ENCODE measurements at places on chromosomes 6 and 20. TPM values are rescaled to one million over a fixed set of nuclear protein-coding genes. Genes with fewer than 3 reads are reported as not detected.

Gene BPI
- not detected for total RNA-seq

Gene CAGE1
- total RNA-seq: not detected

Gene CLIC5
- total RNA-seq: 0.45 TPM

DNA sequence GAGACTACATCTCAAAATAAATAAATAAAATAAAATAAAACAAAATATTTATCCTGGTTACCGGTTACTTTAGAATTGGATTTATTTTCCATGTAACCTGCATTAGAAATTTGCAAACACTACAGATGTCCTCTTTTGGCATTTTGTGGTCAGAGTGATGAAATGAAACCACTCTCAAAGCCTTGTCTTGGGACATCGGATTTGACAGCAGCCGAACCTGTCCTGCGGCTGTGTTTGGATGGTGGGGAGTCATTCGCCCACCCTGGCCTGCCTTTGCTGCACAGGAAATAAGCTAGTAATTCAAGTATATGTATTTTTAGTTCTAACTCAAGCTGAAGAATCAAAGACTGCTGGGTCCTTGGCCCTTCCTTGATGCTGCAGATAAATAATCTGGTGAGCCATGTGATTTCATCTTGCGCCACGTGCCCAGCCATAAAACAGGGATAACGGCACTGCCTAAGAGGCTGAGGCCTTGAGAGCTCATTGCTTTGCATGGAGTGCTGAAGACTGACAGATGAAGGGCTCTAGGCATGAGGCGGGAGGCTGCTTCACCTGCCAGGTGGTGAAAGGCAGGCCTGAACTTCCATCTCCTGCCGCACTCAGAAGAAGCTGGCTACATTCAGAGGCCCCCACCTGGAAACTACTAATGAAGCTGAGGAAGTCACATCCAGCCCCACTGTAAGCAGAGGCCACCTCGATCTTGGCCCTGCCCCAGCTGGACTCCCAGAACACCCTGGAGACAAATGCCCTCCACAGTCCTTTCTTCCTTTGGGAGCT, 76.9 kb downstream of the NOL4L start:
- no peak overlapping the region for H3K27ac ChIP-seq
- H3K27me3 ChIP-seq: no peaks in the 10 kb centered on the region
- H3K4me3 ChIP-seq: no peak overlapping the region
- H3K36me3 ChIP-seq: no peaks in the 10 kb centered on the region

GRCh38 chr6:41640426-41640825, 2.2 kb downstream of the MDFI start:
- DNase-seq: no peak
- no peak overlapping the region for H3K27ac ChIP-seq
- H3K36me3 ChIP-seq: no peaks in the 10 kb centered on the region
- no peak overlapping the region for H3K4me3 ChIP-seq
- H3K27me3 ChIP-seq: peaks cover 26% of the 10 kb centered on the region

DNA sequence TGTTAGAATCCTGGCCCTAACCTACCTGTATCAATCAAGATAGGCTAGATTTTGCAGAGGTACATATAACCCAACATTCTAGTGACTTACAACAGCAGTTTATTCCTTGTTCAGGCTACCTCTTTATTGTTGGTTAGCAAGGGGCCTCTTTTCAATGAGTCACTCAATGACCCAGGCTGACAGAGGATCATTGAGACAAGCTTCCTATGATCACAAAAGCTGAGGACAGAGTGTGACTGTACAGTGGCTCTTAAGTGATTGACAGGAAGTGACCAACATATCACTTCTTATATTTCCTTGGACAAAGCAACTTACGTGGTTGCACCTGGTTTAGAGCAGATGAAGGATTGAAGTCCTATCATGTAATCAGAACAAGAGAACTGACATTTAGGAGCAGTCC, 740.9 kb downstream of the FRK start:
- no peak overlapping the region for H3K27ac ChIP-seq
- no peaks in the 10 kb centered on the region for H3K4me1 ChIP-seq
- H3K36me3 ChIP-seq: no peaks in the 10 kb centered on the region
- DNase-seq: no peak
- H3K27me3 ChIP-seq: no peaks in the 10 kb centered on the region

GRCh38 chr20:58824843-58825242, 25.9 kb downstream of the GNAS-AS1 start:
- no peak overlapping the region for H3K4me3 ChIP-seq
- DNase-seq: no peak
- no peak overlapping the region for H3K27ac ChIP-seq
- no peaks in the 10 kb centered on the region for H3K4me1 ChIP-seq
- H3K36me3 ChIP-seq: no peaks in the 10 kb centered on the region
- no peaks in the 10 kb centered on the region for H3K27me3 ChIP-seq
